ENCODE measurements at places on chromosomes 2 and 18.
A peak's percentile ranks its signal among the peaks of the same experiment; 100 is the strongest.

GRCh38 chr2:164032995-164033394, 297.2 kb upstream of the FIGN start:
- DNase-seq, result no peak

- DNase-seq, result no peak
Measured at GRCh38 chr2:190553254-190553653, 18.7 kb upstream of the NEMP2 start.

DNA sequence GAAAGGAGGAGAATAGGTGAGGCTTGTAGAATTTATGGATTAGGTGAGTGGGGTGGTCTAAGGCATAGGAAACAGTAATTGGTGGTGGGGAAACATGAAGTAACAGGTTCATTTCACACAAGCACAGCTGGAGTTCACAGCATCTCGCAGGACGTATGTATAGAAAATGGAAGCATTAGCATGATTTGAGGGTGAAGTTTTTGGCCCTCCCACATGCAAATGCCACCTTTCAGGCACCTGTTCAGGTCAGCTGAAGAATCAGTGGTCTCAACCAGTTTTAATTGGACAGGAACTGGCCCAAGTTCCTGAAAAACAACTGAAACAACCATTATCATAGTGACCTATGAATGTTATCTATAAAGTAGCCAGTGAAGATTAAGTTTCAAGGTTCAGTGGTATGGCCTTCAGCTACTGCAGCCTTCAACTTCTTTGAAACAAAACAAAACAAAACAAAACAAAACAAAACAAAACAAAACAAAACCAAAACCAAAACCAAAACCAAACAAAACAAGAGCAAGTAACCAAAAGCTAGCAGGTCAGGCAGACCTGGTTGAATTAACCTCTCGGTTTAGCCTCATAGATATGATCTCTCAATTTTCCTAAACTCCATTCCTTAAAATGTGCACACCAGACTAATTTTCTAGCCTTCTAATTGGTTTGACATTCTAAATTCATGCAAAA, 102.1 kb upstream of the SPHKAP start:
- DNase-seq, result no peak

GRCh38 chr2:158932131-158932645, 36.3 kb upstream of the TANC1 start:
- DNase-seq, result peak; percentile 63

- DNase-seq, result no peak
Measured at GRCh38 chr18:79156327-79156726, 87.1 kb downstream of the ATP9B start.

- peak; percentile 80 for DNase-seq
Measured at GRCh38 chr18:67733088-67733487, 216.6 kb upstream of the DSEL start.

DNA sequence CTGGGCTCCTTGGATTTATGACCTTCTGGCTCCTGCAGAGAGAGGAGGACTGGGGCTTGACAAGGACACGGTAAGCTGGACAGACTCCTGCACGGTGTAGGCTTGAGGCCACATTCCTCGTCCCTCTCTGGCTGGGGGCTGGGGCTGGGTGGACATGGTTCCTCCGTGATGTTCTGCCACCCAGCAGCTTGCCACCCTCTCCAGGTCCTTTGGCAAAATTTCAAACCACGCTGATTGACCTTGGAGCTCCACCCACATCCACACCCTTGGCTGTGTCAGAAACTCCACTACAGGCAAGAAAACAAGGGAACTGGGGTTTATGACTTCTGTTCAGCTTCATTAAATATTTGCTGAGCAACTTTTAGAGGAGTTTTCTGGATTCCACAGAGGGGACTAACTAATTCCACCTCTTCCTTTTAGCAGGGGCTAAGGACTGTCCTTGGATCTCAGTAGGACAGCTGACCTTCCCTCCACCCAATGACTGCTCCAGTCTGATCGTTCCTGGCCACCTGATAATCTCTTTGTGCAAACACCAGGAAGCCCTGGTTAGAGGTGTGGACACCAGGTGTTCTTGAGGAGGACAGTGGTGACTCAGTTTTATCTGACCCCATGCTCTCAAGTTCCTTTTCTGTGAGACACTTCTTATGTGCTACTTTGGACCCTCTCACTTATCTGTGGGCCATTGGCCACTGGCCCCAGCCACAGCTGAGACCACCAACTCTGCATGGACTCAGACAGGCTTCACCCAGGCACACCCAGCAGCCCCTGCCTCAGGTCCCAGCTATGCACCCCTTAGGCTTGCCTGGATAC, 29.3 kb downstream of the GPR55 start:
- no peak for DNase-seq

DNA sequence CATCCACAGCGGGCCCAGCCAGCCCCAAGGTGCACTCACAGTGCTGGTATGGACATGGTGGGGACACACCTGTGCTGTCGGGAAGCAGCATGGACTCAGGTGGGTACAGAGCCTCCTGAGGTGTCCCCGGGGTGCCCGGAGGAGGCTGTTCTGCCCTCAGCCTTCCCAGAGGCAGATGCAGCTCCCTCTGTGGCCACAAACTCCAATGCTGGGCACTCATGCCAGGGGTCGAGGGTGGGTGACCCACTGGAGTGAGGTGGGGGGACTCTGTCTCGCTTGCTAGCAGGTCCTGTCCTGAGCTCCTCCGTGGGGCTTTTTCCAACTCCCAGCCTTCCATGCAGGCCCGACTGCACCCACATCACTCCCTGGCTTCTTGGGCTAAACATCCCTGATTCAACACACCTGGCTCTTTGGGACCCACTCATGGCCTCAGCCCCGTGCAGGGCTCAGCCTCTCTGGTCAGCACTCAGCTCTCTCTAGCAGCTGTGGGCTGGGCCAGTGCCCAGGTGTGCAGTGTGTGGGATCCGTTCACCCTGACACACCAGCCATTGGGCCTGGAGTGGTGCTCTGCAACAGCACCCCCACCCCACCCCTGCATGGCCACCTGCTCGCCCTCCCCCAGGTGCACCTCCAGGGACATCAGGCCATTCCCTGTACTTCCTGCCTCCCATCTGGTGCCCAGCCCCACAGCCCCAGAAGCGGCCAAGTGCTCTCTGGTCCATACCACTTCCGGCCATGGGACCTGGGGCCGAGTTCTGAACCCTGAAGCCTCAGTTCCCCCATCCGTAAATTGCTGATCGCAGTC, 16.0 kb downstream of the RAMP1 start:
- DNase-seq, result no peak

DNA sequence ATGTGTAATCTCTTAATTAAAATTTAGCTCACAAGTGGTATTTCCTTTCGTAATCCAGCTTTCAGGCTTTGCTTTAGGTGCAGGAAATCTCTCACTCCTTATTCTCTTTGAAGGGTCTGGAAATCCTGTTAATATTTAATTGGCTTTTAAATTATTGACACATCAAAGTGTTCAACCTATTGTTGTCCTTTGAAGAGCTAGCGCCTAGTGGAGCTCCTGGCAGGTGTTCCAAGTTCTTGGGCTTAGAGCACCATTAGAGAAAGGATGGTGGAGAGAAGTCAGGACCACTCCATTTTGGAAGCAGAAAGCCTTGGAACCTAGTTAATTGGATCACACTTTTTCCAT, 92.4 kb downstream of the CABLES1 start:
- no peak for DNase-seq

GRCh38 chr2:32485399-32485798, 128.6 kb downstream of the BIRC6 start:
- peak; percentile 45 for DNase-seq

DNA sequence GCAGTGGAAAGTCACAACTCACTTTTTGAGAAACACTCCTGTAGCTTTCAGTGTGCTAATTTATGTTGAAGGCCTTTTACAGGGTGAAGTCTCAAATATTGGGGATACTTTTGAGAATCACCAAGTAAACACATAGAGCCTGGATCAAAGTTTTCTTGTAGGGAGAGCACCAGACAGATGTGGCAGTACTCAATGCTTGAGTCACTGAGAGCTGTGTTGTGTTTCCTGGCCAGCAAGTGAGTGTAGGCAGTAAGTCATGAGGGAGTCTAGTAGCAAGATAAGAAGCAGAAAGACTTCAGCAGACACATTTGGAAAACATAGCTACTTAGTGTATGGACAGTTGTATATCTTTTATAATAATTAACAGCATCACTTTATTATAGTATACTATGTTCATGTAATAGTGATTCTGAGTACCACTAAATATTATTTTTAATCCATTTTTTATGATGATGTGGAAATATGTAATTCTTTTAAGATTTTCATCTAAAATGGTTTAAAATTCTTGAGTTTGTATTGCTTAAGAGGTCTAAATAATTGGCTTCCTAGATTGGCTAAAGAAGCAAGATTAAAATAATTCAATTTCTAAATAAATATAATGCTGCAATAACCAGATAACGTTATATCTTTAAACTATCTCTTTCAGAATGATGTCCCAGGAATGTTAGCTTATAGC, 12.8 kb downstream of the PSMD1 start:
- DNase-seq, result no peak

GRCh38 chr2:28395334-28396061, 2.8 kb downstream of the FOSL2 start:
- no peak for DNase-seq

GRCh38 chr18:67410075-67411070, 106.1 kb downstream of the DSEL start:
- no peak for DNase-seq

DNA sequence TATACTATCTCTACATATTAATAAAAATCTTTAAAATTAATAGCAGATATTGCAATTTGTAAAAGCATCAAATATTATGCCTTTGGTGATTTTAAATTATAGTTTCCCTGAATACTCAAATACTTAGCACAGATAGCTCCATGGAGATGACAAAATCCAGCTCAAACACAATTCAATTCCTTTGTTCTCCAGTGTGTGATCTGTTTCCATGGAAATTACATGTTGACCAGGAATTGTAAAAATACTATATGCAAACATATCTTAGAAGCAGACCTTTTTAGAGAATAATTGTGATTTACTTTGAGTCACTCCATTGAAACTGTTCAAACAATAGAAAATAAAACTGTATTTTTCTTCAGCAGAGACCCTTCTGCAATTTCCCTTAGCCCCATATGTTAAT, 68.3 kb downstream of the FAM161A start:
- no peak for DNase-seq

DNA sequence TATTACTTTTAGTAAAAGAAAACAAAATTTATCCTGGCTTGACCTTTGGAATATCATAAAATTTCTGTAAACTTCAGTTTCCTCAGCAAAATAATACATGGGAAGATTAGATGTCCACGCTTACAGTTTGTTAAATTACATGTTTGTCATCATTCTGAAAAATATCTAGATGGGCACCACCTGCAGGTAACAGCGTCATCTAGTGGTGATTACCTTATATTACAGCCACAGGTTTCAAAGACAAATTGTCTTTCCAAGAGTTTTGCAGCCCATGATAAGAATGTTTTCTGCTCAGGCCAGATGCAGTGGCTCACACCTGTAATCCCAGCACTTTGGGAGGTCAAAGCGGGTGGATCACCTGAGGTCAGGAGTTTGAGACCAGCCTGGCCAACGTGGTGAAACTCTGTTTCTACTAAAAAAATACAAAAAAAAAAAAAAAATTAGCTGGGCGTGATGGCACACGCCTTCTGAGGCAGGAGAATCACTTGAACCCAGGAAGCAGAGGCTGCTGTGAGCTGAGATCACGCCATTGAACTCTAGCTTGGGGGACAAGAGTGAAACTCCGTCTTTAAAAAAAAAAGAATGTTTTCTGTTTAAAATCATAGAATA, 96.3 kb upstream of the RASGRP3 start:
- DNase-seq, result no peak

- no peak for DNase-seq
Measured at GRCh38 chr2:60530660-60531281, 22.7 kb downstream of the BCL11A start.

DNA sequence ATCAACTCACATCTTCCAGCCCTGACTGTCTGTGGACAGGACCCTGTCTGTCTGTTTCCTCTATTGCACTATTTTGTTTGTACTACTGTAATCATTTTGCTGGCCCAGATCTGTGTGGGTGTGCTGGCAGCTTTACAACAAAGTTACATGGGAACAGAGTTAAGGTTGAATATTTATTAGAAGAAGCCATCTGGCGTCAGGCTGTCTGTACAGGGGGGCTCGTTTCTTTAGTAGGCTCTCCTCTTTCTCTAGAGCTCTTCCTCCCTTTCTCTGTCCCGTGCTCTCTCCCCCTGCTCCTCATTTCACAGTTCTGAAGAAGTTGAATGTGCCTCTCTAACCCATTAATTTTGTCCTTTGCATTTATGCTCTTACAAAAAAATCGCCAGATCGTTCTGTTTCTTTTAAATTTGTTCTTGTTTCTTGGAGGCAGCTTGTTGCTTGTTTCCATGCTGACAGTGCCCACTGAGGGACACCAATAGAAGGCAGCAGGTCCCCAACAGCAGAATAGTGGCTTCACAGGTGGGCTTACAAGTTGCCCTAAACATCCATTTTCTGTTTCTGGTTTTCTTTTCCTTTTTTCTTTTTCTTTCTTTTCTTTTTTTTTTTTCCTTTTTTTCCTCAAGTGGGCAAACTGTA, 315.2 kb upstream of the ZEB2 start:
- DNase-seq, result peak; percentile 91

DNA sequence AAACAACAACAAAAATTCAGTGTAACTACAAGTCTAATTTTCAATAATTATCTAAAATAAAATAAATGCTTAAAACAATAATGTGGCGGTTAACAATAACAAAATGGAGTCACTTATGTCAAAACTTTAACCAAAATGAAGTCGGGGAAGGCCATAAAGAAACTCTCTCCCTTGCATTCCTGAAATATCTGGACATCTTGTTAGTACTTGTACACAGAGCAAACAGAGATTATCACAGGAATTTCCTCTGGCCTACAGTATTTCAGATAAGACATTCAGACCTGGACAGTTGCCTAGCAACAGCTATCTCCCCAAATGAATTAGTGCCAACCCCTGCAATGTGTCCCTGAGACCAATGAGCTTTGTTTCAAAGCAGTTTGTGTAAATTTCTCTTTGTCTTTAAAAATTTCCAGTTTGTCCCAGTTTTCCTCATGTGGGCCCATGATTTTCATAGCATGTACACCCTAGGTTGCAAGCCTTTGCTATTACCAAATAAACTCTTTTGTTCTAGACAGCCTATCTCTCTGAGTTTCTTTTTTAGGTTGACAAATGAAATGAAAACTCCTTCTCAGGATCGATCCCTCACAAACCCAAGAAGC, 68.6 kb downstream of the EXOC6B start:
- no peak for DNase-seq

DNA sequence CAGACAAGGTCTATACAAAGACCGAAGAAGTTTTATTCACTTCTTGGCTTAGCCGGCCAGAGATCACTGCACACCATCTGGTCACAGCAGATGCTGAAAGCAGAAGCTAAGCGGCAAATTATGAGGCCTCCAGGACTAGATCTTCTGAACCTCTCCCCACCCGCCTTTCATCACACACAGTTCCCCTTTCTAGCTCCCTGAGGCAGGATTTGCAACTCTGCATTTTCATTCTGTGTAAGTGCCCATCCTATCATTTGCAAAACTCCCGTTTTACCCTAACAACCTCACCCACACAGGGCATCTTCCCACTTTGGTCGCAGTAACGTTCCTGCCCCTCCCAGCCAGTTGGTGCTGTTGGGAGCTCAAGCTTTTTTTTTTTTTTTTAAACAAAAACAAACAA, 3.1 kb upstream of the MOB1A start:
- no peak for DNase-seq

All from skeletal muscle cell (primary cell).